ENCODE measurements at places on chromosomes 12 and 14.

DNA sequence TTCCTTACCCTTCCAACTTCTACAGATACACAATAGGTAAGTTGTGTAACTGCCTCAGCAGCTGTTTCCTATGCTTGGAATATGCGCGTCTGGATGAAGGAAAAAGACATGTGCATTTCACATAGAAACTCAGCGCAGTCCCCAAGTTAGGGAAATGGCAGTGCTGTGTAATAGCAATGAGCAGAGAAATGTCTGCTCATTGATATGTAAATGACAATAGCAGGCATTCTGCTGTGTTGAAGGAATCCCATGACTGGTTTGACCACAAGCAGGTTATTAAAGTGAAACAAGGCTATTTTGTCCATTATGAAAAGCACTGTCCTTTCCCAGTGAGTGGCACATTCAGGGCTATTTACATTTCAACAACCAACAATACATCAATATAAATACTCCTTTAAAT is 106.6 kb downstream of the BTG1 start:
- H3K27me3 ChIP-seq: no peaks in the 10 kb centered on the region
- no peak overlapping the region for H3K4me3 ChIP-seq
- H3K4me1 ChIP-seq: peaks cover 6% of the 10 kb centered on the region
- H3K27ac ChIP-seq: no peak overlapping the region
- no peak for DNase-seq

DNA sequence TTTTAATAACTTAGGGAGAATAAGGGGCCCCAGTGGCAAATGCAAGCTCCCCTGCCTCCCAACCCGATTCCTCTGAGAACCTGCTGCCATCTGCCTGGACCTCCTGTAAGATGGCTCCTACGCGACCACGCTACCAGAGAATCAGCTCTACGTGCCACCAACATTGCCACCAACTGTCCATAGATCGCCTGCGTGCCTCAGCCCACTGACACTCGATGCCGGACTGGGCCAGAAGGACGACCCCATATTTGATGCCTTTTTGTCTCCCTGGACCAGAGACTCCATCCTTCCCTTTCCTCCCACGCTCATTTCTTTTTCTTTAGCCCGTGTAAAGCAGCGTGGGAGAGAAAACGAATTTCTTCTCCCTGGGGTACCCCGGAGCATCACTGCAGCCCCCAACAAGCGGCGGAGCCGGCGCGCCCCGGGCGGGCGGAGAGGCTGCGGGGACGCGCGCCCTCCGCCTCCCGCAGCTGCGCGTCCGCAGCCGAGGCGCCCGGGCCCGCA is 565 bp upstream of the KLHL42 start:
- peaks cover 32% of the 10 kb centered on the region for H3K4me1 ChIP-seq
- no peak for DNase-seq
- no peaks in the 10 kb centered on the region for H3K27me3 ChIP-seq
- peak overlapping the region; percentile 80 for H3K4me3 ChIP-seq
- H3K27ac ChIP-seq: peak overlapping the region; percentile 99
- H3K36me3 ChIP-seq: no peaks in the 10 kb centered on the region

GRCh38 chr12:117404203-117404853 is 42.9 kb upstream of the NOS1 start:
- H3K27ac ChIP-seq: no peak overlapping the region
- no peaks in the 10 kb centered on the region for H3K27me3 ChIP-seq
- H3K4me1 ChIP-seq: no peaks in the 10 kb centered on the region
- H3K36me3 ChIP-seq: no peaks in the 10 kb centered on the region

DNA sequence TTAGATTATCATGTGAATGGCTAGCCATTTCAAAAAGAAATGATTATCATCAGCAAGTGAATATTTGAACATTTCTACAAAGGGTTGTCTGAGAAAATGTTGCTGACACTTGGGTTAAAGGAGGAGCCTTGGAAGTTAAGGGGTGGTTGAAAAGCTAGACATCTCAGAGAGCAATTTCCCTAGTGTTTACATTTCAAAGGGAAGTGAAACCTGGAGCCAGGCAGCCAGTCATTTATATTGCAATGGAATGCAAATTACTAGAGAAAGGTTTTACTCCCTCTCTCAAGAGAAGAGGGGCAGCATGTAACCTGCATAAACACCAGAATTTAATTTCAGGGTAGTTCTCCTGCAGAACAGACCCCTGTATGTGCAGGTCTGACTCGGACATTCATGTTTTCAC is 279.0 kb downstream of the SLC16A7 start:
- H3K36me3 ChIP-seq: no peaks in the 10 kb centered on the region
- no peaks in the 10 kb centered on the region for H3K4me1 ChIP-seq
- H3K27me3 ChIP-seq: no peaks in the 10 kb centered on the region
- DNase-seq: no peak
- no peak overlapping the region for H3K27ac ChIP-seq

- no peaks in the 10 kb centered on the region for H3K4me1 ChIP-seq
- no peaks in the 10 kb centered on the region for H3K36me3 ChIP-seq
- DNase-seq: no peak
Measured at GRCh38 chr14:39247256-39247655, 13.5 kb downstream of the MIA2 start.

- no peak overlapping the region for H3K4me3 ChIP-seq
- H3K4me1 ChIP-seq: no peaks in the 10 kb centered on the region
- no peak overlapping the region for H3K27ac ChIP-seq
- peaks cover 41% of the 10 kb centered on the region for H3K36me3 ChIP-seq
- no peak for DNase-seq
Measured at GRCh38 chr14:50910495-50911420, 33.5 kb downstream of the PYGL start.

DNA sequence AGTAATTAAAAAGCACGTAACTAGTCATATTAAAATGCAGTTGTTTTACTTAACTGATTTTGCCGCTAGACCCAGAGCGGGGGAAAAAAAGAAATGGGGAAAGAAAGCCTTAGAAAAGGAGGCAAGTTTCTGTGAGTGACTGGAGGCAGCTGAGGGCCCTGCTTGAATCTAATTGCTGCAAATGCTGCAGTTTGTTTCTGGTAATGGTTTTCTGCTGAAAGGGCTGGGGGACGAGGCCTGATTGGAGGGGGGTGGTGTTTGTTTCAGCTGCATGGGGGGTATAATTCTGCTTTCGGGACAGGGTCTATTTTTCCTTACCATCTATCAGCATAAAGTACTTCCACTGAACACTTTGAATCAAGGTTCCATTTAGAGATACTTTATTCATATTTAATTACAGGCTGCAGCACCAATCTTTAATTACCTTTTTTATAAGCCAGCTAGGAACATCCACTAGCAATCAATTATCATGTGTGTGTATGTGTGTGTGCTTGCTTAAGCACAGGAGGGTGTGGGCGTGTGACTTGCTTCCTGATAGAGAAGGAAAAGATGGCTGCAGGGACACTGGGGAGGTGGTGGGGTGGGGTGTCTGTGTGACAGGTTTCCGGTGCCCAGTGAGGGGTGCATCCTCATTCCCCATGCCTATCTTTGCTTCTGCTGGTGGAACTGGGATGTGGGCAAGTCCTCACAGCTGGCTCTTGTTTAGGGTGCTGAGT is 83.4 kb downstream of the ADCK1 start:
- DNase-seq: no peak
- no peak overlapping the region for H3K27ac ChIP-seq
- H3K4me3 ChIP-seq: no peak overlapping the region
- H3K4me1 ChIP-seq: no peaks in the 10 kb centered on the region
- peaks cover 4% of the 10 kb centered on the region for H3K36me3 ChIP-seq

DNA sequence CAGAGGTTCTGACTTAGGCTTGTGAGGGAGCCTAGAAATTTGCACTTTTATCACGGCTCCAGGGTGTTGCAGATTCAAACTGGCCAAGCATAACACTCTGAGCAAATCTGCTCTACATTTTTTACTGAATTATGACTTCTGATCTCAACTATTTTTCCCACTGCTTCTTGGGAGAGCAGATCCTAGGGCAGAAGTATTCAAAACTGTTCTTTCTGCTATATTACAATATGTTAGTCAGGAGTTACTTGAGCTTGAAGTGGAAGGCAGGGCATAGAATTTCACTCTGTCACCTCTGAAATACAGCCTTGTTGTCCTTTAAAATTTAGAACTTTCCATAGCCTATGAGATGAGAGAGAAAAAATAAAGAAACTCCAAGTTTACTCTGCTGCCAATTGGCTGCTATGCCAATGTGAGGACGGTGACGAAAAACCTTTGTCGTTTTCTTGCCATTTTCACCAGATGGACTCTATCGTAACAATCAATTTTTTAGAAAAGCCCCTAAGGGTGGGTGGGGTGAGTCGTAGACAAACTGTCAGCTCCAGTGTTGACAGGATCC is 16.4 kb upstream of the KERA start:
- H3K27ac ChIP-seq: peak overlapping the region; percentile 34
- H3K4me1 ChIP-seq: peaks cover 6% of the 10 kb centered on the region
- no peaks in the 10 kb centered on the region for H3K36me3 ChIP-seq
- H3K27me3 ChIP-seq: no peaks in the 10 kb centered on the region

- H3K4me1 ChIP-seq: peaks cover 3% of the 10 kb centered on the region
- no peak overlapping the region for H3K27ac ChIP-seq
- DNase-seq: no peak
- no peaks in the 10 kb centered on the region for H3K36me3 ChIP-seq
Measured at GRCh38 chr12:109542014-109542413, 31.3 kb downstream of the MMAB start.

DNA sequence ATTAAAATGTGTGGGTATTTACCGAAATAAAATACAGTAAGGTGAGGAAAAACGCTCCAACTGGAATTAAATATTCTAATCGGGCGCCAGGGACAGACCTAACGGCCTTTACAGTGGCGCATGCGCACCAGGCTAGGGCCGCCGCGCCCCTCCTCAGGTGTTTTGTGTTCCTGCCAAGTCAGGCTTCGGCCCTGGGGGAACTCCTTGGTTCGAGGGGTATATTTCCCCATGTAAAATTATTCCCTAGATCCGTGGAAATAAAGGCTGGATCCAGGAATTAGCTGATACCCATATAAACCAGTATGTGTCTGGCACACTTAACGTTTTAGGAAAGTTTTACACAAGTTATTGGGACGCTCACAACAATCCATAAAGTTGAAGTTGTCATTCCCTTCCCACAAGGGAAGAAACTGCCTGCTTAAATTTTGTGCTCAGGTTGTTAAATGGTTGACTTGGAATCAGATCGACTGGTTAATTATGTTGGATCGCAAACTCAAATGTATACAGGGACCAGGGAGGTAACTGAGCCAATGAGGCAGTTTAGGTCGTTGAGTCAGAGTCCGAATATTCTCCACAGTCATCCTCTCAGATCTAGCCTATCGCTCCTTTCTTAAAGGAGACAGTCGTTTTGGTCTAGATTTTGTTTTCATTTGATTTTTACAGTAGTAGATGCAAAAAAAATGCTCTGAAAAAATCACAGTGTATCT is 621 bp upstream of the ANAPC7 start:
- H3K4me1 ChIP-seq: peaks cover 24% of the 10 kb centered on the region
- peaks cover 6% of the 10 kb centered on the region for H3K36me3 ChIP-seq
- H3K27me3 ChIP-seq: no peaks in the 10 kb centered on the region
- peak overlapping the region; percentile 93 for H3K4me3 ChIP-seq
- peak overlapping the region; percentile 93 for H3K27ac ChIP-seq
- no peak for DNase-seq

GRCh38 chr14:28744126-28744525 is 22.5 kb upstream of the FOXG1 start:
- no peak for DNase-seq
- no peaks in the 10 kb centered on the region for H3K27me3 ChIP-seq
- H3K27ac ChIP-seq: no peak overlapping the region
- H3K4me1 ChIP-seq: no peaks in the 10 kb centered on the region
- H3K4me3 ChIP-seq: no peak overlapping the region

DNA sequence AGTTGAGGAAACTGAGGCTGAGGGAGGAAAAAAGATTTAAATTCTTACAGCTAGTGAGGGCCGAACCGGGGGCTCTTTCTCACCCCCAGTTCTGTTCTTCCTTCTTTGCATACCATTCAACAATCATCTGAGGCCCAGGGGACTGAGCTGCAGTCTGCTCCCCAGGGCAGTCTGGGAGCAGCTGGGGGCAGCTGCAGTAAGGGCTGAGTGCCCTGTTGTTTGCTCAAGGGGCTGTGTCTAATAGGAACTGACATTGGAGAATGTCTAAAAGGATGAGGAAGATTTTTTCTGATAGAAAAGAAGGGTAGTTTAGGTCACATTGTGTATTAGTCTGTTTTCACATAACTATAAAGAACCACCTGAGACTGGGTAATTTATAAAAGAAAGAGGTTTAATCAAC is 42.2 kb downstream of the SLC17A8 start:
- H3K27me3 ChIP-seq: no peaks in the 10 kb centered on the region
- no peak overlapping the region for H3K4me3 ChIP-seq
- no peaks in the 10 kb centered on the region for H3K36me3 ChIP-seq
- no peak overlapping the region for H3K27ac ChIP-seq

DNA sequence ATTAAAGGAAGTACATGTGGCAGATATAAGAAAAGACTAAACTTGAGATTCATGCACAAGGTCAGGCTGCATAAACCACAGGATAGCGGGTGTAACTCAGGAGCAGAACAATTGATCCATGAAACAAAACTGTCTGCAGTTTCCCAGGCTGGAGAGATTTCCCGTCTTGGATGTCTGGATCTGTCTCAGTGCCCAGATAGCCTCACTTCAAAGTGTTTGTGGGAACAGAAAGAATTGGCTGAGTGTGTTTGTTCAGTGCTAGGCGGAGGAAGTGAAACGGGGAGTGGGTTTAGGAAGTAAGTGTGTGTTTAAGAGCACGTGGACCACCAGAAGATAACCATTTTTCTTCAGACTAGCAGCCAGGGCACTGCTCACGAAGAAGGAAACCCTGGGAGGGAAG is 1.4 kb upstream of the RNASE10 start:
- H3K36me3 ChIP-seq: no peaks in the 10 kb centered on the region
- no peaks in the 10 kb centered on the region for H3K27me3 ChIP-seq
- no peak overlapping the region for H3K27ac ChIP-seq

- DNase-seq: no peak
- H3K27me3 ChIP-seq: no peaks in the 10 kb centered on the region
- H3K36me3 ChIP-seq: no peaks in the 10 kb centered on the region
- no peak overlapping the region for H3K27ac ChIP-seq
- H3K4me1 ChIP-seq: no peaks in the 10 kb centered on the region
Measured at GRCh38 chr12:119308708-119309456, 25.6 kb upstream of the CCDC60 start.

GRCh38 chr12:94557746-94558295 is 92.5 kb downstream of the TMCC3 start:
- no peak for DNase-seq
- H3K4me3 ChIP-seq: no peak overlapping the region
- H3K36me3 ChIP-seq: no peaks in the 10 kb centered on the region
- no peaks in the 10 kb centered on the region for H3K27me3 ChIP-seq
- H3K4me1 ChIP-seq: no peaks in the 10 kb centered on the region
- no peak overlapping the region for H3K27ac ChIP-seq

All from thoracic aorta (tissue), 2 donors.